Cardiac septum (tissue), 1 donor: ENCODE measurements at places on chromosomes 16 and 17. TPM values are rescaled to one million over a fixed set of nuclear protein-coding genes. Genes with fewer than 3 reads are reported as not detected.

- no peak for DNase-seq
Measured at GRCh38 chr16:5649762-5650743, 552.5 kb upstream of the EEF2KMT start.

DNA sequence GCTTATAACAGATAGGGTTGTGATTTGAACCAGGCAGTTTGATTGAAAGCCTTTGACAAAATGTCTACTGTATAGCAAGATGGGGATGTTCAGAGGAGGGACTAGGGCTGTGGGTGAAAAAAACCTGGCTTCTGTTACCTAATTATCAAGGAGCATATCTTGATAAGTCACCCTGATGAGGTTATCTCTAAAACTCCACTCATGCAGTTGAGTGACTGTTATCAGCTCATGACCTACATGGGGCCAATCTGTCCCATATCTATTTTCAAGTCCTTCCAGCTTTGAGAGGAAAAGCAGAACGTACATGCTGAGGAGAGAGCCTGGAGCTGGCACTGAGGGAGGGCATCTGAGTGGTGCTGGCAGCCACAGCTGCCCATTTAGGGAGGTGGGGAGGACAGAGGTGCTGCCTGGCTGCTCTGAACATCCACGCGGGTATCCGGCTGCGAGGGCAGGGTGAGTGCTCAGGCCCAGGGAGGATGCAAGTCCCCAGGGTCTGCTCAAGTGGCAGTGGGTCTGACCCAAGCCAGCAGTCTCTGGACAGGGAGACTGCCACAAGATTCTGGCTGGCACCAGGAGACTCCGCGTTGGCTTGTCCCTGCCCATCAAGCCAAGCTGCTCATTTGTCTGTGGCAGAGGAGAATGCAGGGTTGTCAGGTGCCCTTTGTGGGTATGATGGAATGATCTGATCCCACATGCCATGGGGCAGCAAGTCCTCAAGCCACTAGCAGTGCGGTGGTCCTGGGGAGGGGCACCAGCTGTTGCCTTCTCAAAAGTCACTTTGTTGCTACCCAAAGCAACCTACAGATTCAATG lies 29.2 kb downstream of the ATPAF2 start:
- no peak for DNase-seq

- no peak for DNase-seq
Measured at GRCh38 chr16:27243725-27244362, 24.7 kb downstream of the NSMCE1 start.

DNA sequence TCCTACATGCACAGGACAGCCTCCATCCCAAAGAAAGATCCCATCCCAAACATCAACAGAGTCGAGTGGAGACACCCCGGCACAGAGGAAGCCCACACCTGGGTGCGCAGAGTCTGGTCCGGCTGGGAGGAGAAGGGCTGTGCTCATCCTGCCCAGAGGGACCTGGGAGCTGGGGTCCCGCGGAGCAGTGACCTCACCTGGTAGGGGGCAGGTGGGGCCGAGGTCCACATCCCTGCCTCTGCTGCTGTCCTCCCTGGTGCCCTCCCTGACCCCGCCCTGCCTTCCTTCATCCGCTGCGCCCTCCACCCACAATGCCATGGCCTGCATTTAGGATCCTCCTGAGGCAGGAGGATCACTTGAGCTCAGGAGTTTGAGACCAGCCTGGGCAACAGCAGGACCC lies 2.9 kb downstream of the C16orf90 start:
- no peak for DNase-seq

DNA sequence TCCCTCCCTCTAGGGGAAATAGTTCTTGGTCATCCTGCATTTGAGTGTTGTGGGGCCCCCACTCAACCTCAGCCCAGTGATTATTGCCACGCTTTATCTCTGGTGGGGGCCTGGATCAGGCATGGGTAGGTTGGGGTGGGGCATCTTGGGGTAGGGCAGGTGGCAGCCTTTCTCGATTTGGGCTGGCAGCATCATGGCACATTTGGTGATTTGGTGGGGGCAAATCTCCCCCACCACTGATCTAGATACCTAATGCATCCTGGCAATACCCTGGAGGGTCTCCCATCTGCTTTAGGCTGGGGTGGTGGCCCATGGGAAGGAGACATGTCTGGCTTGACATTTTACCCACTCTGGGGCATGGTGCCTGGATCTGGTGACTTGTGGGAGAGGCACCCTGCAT lies 40.2 kb downstream of the NLRP1 start:
- DNase-seq: no peak

LDHD gene
- total RNA-seq: 89.3 TPM

HIGD1B gene
- 10.3 TPM for total RNA-seq

- no peak for DNase-seq
Measured at GRCh38 chr17:72394531-72394930, 273.7 kb downstream of the SOX9 start.

GRCh38 chr16:60463986-60464385 lies 1572.3 kb downstream of the CDH8 start:
- DNase-seq: no peak

OR3A2 gene
- not detected for total RNA-seq

DNA sequence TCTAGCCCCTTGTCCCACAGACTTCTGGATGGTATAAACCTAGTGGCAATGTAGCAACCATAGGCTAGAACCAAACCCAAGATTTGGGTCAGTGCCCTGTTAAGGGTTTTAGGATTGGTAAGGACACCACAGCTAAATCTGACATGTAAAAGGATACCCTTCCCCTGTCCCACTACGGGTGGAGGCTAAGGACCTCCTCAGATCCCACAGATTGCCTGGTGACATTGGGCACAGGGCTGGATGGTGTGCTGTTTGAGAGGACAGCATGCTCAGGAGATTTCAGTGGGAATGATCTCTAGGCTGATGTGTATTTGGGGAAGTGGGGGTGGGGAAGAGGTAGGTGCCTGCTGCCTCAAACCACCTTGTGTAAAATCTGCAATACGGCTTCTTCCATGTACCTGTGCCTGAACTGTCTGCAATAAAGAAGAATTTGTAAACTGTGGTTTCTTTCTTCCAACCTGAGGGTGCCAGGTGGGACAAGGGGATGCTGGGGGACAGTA lies 671 bp upstream of the EDC4 start:
- no peak for DNase-seq

MYH2 gene
- total RNA-seq: 0.22 TPM

- no peak for DNase-seq
Measured at GRCh38 chr16:8853611-8854010, 15.2 kb downstream of the CARHSP1 start.

- no peak for DNase-seq
Measured at GRCh38 chr17:82384730-82385481, 13.3 kb downstream of the UTS2R start.

DNA sequence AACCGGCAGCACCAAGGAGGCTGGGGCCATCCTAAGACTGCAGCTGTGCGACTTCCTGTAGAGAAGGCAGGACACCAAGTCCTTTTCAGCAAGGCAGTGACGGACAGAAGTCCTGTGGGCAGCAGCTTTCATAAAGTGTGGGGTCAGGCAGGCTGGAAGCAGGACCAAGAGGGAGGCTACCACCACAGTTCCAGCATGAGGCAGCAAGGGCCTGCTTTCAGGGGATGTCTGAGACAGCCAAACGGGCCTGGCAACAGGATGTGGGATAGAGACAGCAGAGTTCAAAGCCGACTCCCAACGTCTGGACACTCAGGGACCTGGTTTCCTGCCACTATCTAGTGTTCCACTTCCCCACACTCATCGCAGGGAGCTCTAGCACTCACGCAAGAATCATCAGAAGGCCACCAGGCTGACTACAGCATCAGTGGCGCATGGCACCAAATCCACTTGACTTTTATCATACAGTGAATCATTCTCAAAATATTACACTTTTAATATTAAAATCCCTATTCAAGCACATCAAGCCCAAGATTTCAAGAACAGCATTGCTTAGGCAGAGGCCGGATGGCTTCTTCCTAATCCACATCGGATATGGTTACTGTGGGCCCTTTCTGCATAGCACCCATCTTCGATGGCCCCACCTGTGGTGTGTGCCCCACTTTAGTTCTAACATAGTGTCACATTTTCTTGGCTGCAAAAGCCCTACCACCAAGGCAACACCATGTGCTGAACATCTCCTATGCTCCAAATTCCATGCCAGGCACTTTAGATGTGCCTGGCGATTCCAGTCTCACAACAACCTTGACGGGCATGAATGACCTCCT lies 5.2 kb downstream of the USP7 start:
- no peak for DNase-seq

NLRC3 gene
- 0.67 TPM for total RNA-seq

GRCh38 chr17:55215711-55216110 lies 49.0 kb upstream of the HLF start:
- DNase-seq: no peak

KRT27 gene
- not detected for total RNA-seq

GRCh38 chr17:48160177-48161081 lies 52.9 kb downstream of the SNX11 start:
- DNase-seq: no peak

LITAFD gene
- not detected for total RNA-seq

SLC5A10 gene
- total RNA-seq: 0.13 TPM

DNA sequence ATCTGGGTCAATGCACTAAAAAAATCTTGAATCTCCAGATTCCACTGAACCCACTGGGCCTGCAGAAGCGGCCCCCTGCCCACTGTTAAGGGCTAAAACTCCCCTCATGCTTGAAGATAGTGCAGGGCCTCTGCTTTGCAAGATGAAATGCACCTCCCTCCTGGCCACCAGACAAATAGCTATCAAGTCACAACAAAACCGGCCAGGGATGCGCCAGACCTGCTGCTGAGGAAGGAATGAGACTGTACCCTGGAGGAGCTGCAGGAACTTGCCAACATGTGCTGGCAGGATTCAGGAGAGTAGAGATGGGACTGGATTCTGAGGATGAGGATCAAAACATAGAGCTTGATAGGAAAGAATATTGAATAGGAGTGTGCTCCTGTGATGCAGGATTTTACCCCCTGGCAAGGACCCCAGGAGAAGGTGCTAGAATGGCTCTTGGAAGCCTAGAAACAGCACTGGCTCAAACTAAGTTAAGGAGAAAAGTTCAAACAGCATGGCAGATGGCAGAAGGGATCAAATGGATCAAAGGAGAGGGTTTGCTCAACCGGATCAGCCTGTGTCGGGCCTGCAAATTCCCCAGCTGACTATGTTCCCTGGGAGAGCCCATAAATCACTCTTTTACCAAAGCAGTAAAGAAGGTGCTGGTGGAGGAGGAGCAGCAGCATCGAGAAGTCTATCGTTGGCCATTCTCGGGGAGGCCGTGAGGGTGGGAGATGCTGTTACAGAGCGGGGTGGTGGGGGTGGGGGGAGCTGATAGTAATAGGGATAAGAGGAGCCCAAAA lies 27.2 kb upstream of the XYLT2 start:
- DNase-seq: no peak

MYLK3 gene
- total RNA-seq: 150 TPM

GRCh38 chr16:66523861-66524354 lies 26.0 kb downstream of the TK2 start:
- DNase-seq: no peak

FSCN2 gene
- total RNA-seq: 1.1 TPM

DNA sequence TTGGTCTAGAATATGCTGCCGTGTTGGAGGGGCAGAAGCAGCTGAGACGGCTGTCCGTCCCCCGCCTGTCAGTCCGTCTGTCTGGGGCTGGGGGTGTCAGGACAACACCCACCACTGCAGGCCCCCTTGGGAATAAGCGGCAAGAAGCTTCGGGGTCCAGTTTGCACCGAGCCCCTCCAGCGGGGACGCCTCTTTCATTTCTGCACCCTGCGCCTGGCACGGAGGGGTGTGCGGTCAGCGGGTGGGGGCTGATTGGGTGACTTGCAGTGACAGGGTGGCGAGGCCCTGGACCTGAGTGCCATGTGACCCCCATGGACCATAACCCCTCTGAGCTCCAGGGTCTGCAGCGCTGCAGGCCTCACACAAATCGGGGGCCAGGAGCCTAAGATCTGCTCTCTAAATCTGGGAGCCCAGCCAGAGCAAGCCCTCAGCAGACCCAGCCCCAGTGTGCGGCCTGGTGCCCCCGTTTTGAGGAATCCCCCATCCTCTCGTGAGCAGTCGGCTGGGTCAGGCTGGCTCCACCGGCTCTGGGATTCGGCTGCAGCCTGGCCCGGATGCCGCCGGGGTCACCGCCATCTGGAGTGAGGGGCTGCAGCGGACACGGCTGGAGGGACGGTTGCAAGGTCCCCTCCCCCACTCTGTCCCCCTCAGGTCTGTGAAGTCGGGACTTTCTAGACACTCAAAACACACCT lies 8.3 kb downstream of the CBFA2T3 start:
- DNase-seq: no peak

GSG1L gene
- 8.0 TPM for total RNA-seq

C16orf92 gene
- total RNA-seq: not detected

DNA sequence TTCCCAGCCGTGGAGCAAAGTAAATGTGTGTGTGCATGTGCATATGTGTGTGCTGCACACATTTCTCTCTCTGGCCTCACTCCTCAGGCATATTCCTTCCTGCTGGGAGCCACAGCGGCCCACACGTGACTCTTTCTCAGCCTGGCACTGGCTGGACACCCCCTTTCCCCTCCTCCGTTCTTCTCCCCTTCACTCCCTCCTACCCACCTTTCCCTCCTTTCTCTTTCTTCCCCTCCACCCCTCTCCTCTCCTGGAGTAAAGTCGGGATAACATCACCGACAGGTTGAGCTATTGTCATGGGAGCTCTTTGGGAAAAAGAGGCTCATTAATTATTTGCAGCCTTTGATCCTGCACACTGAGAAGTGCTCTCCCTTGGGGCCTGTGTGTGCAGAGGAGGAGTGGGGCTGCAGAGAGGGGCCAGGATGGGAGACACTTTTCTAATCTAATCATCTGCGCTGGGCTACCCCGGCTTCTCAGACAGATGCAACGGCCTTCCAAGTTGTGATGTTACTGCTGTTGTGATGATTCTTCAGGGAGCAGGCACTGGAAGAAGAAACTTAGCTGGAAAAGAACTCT lies 126.3 kb upstream of the HSBP1 start:
- no peak for DNase-seq

- DNase-seq: no peak
Measured at GRCh38 chr16:69293401-69293800, 17.7 kb upstream of the VPS4A start.

MGAT5B gene
- total RNA-seq: 0.13 TPM

DNA sequence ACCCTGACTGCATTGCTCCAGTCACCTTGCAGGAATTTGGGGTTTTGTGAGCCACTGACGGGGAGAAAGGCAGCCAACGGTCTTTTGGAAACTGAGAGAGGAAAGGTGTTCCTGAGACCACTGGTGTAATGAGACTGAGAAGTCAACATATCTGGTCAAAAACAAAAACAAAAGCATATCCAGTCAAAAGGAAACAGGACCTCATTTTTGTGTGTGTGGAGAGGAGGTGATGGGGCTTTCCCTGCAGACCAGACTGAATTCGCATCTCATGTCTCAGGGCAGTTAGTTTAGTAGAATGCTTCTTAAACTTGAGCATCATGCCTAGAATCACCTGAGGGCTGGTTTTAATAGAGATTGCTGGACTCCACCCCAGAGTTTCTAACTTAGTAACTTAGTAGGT lies 198.4 kb downstream of the COPRS start:
- no peak for DNase-seq

- DNase-seq: no peak
Measured at GRCh38 chr17:13266606-13267005, 248.8 kb upstream of the ELAC2 start.
